ENCODE measurements at places on chromosomes 16 and 17. TPM values are rescaled to one million over a fixed set of nuclear protein-coding genes. Genes with fewer than 3 reads are reported as not detected.

KATNIP gene
- total RNA-seq = 15.1 TPM

RCVRN gene
- 0.10 TPM for total RNA-seq

TUBB3 gene
- 7.6 TPM for total RNA-seq

TERB1 gene
- total RNA-seq = 0.10 TPM

KRTAP9-8 gene
- total RNA-seq = 8.5 TPM

SULT1A2 gene
- total RNA-seq = 0.39 TPM

GLP2R gene
- total RNA-seq = 0.30 TPM

HOXB1 gene
- not detected for total RNA-seq

CA10 gene
- 0.89 TPM for total RNA-seq

CES3 gene
- not detected for total RNA-seq

NKD1 gene
- total RNA-seq = 4.9 TPM

C16orf89 gene
- 2.0 TPM for total RNA-seq

KRT40 gene
- 7.7 TPM for total RNA-seq

KRT36 gene
- total RNA-seq = 1.9 TPM

NUPR1 gene
- total RNA-seq = 8.4 TPM

DNAI2 gene
- not detected for total RNA-seq

LRRC36 gene
- total RNA-seq = 0.20 TPM

SCNN1G gene
- 1.2 TPM for total RNA-seq

TMEM170A gene
- 21.6 TPM for total RNA-seq

FOXN1 gene
- total RNA-seq = 3.0 TPM

ACSM3 gene
- 5.1 TPM for total RNA-seq

HBQ1 gene
- 2.2 TPM for total RNA-seq

ELMO3 gene
- 4.0 TPM for total RNA-seq

HP gene
- 12.7 TPM for total RNA-seq

NBR1 gene
- 80.4 TPM for total RNA-seq

CCL11 gene
- not detected for total RNA-seq

CMTM1 gene
- 2.0 TPM for total RNA-seq

CES4A gene
- 7.9 TPM for total RNA-seq

MYO15A gene
- 0.59 TPM for total RNA-seq

C17orf107 gene
- total RNA-seq = 6.0 TPM

GAS2L2 gene
- not detected for total RNA-seq

TBC1D10B gene
- 24.7 TPM for total RNA-seq

HNF1B gene
- total RNA-seq = not detected

SLC16A6 gene
- 2.5 TPM for total RNA-seq

MMP25 gene
- total RNA-seq = 0.99 TPM

KRTAP4-8 gene
- 3.1 TPM for total RNA-seq

SLC16A11 gene
- total RNA-seq = 0.69 TPM

KRTAP3-2 gene
- 2.3 TPM for total RNA-seq

COX6A2 gene
- 16.3 TPM for total RNA-seq

C1QTNF1 gene
- total RNA-seq = 15.8 TPM

CCL3 gene
- total RNA-seq = 7.9 TPM

OMG gene
- 0.20 TPM for total RNA-seq

TPSD1 gene
- total RNA-seq = 1.3 TPM

FTO gene
- total RNA-seq = 113 TPM

STAT5A gene
- 27.8 TPM for total RNA-seq

CDH3 gene
- total RNA-seq = 41.4 TPM

GLOD4 gene
- 40.5 TPM for total RNA-seq

ANKRD40 gene
- total RNA-seq = 24.8 TPM

SLC38A8 gene
- total RNA-seq = not detected

TRPV3 gene
- 13.5 TPM for total RNA-seq

KRT33A gene
- 22.0 TPM for total RNA-seq

IL34 gene
- 10.2 TPM for total RNA-seq

Measured in skin of body (tissue), 3 donors.